ENCODE measurements at places on chromosomes 6 and 20.

GRCh38 chr20:63562461-63563224 is 8.7 kb downstream of the FNDC11 start:
- DNase-seq = no peak

GRCh38 chr20:63100926-63101699 is 94.3 kb upstream of the BHLHE23 start:
- DNase-seq = no peak

DNA sequence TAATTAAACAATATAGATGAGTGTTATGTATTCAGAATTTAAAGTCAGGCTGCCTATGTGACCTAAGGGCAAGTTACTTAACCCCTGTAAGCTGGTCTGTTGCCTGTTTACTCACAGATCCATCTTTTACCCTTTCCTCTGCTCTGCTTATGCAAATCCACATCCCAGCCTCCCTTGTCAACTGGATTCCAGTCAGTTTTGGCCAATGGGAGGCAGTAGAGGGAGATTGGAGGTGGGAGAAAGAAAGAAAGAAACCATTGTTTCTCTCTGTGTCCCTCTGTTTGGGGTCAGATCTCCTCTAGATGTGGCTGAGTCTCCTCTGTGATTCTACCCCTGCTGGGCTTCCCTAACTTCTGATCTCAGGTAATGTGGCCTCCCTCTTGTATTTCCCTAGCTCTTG is 266.8 kb upstream of the PLN start:
- DNase-seq = no peak

GRCh38 chr6:83536647-83537589 is 24.6 kb downstream of the PRSS35 start:
- no peak for DNase-seq

GRCh38 chr6:144144996-144145395 is 5.3 kb upstream of the STX11 start:
- no peak for DNase-seq

GRCh38 chr6:2526766-2527165 is 224.0 kb downstream of the MYLK4 start:
- DNase-seq = no peak

GRCh38 chr6:158803733-158804143 is 15.4 kb downstream of the EZR start:
- DNase-seq = no peak

- DNase-seq = no peak
Observed at GRCh38 chr6:104126315-104127005, 733.3 kb downstream of the HACE1 start.

DNA sequence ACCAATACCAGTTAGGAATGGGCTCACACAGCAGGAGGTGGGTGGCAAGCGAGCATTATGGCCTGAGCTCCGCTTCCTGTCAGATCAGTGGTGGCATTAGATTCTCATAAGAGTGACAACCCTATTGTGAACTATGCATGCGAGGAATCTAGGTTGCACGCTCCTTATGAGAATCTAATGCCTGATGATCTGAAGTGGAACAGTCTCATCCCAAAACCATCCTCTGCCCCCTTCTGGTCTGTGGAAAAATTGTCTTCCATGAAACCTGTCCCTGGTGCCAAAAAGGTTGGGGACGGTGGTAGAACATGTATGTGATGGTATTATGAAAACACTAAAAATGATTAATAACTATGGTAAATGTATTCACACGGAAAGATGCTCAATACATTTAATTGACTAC is 99.7 kb upstream of the HIVEP1 start:
- no peak for DNase-seq

DNA sequence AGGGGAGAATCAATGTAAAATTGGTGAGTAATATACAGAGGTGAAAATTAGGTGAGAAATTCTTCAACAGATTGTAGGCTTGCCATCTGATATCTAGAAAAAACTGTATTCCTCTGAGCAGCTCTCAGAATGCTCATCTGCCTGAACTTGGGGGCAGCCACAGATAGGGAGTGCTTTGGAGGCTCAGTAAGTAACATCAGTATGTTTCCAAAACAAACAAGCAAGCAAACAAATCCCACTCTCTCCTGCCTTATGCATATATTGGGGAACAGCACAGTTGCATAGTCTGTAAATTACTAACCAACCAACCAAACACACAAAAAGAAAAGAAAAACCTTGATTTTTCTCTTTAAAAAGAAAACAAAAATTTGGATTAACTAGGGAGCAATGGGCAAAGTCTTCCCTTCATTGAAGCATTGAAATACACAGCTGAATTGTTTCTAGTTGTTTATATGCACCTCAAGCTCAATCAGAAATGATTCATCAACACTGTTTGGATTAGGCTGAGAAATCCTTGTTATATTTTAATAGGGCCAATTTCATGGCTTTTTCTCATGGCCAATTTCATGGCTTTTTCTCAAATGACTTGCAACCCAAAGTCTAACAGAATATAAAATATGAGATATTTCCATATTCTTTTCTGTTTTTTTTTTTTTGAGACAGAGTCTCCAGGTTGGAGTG is 50.1 kb upstream of the DEK start:
- DNase-seq = no peak

DNA sequence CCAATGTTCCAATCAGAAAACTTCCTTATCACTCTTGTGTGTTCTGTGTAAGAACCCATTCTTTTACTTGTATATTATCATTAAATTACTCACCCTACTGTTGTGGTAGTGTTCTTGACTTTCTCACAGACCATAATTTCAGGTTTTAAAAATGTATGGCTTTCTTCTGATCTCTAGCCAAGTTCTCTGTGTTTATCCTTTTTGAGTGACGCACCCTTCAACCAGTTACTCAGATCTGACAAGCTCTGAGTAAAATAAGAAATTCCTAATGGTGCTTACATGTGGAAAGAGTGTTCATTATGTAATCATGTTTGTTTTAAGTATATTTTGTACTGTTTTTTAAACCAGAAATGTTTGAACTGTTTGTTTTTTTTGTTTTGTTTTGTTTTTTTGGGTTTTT is 11.0 kb downstream of the TBPL1 start:
- no peak for DNase-seq

DNA sequence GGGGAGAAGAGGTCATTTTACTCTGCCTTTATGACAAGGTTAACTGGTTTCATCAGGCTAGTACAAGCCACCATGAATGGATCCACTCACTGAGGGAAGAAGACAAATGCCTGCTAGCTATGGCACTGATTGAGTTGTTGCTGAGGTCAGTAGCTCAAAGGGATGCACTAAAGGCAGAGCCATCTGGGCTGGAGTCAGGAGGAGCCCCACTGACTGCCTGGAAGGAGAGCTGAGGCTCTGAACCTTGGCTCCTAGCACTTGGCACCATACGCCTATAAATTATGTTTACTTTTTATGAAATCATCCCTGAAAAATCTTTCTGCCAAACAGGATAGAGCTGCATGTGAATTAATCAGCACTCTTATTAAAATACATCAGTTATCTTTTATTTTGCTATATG is 104.6 kb downstream of the DTD1 start:
- no peak for DNase-seq

GRCh38 chr20:43515628-43516027 is 8.1 kb downstream of the L3MBTL1 start:
- DNase-seq = no peak

Data from right lung (tissue), 10 donors.